ENCODE measurements at places on chromosomes 3 and 15. TPM values are rescaled to one million over a fixed set of nuclear protein-coding genes. Genes with fewer than 3 reads are reported as not detected.

PAK6 gene
- total RNA-seq = 11.6 TPM

MGLL gene
- 25.5 TPM for total RNA-seq

ANKUB1 gene
- total RNA-seq = 0.26 TPM

- no peak for DNase-seq
These were observed 165.6 kb downstream of the ATP8B4 start for GRCh38 chr15:49953421-49953820.

PRKCI gene
- 81.8 TPM for total RNA-seq

Measured in bronchial epithelial cell (primary cell).